ENCODE measurements at places on chromosomes 2 and 18.

DNA sequence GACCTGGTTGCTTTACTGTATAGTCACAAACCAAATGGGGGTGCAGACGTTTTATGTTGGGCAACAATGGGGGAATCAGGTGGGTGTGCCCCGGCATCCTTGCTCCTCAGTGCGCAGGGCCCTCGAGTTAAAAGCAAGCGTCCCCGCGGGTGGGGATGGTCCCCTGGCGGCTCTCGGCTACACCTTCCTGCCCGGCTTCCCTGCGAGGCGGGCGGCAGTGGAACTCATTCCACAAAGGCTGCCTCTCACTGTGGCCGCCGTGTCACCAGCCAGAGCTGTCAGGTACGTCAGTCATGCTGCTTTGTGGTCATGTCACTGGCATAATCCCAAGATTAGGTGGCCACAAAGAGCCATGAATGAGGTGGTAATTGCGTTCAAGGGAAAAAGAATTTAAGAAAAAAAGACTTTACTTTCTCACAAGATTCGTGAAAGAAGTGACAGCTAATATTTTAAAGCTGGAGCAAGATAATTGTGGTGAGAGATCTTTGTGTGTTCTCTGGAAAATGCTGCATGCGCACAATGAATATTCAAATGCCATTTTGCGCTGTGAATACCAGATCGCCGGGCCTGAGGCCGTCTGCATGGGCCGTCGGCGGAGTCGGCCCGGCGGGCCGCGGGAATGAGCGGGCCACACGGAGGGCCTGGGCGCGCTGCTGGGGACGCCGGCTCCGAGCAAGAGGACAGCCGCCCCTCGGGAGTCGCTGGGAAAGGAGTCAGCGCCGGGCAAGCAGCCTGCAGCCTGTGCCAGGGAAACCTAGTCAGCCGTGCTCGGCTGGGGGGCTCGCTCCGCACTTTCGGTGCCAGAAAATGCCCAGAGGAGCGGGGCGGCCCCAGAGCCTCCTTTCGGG is 82.3 kb upstream of the LDLRAD4 start:
- no peak for DNase-seq

GRCh38 chr2:8170552-8171327 is 511.1 kb upstream of the ID2 start:
- no peak for DNase-seq

DNA sequence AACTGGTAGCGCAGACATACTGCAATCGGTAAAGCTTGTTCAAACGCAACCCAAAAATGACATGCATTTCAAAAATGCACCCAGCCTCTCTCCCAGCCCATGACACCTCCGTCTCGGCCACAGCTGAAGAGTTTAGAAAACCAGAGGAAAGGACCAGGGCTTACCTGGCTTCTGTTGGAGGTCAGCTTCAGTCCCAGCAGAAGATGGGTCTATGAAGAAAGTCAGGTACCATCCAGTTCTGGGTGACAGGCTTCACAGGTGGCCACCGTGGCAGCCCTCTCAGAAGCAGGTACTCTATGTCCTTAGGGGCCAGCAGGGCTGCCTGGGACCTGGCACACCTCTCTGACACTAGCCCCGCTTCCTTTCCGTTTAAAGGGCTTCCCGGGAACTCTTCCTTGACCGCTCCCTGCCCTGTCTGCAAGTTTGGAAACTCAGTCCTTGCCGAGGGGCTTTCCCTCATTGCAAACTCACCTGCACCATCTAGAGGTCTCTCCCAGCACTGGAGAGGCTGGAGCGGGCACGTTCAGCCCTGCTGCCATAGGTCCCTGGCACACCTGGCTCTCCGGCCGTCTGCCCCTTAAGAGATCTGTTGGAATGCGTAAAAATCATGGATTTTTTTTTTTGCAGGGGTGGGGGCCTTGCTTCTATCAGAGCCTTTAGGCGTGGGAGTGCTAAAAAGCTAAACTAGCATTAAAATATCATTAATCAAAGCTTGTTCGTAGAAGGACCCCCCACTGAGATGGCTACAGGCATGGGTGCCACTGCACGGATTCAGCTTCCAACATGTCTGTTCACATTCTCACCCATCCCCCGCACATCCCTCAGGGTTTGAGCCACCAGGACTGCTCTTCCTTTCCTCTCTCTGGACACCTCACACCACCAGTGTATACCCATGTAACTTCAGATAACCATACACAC is at the start of gene EDAR:
TSS of gene EDAR (minus strand) at position 425 of the 918 bp plus-strand sequence. CDS start 58,206 bp downstream, outside the sequence.
- no peak for DNase-seq

DNA sequence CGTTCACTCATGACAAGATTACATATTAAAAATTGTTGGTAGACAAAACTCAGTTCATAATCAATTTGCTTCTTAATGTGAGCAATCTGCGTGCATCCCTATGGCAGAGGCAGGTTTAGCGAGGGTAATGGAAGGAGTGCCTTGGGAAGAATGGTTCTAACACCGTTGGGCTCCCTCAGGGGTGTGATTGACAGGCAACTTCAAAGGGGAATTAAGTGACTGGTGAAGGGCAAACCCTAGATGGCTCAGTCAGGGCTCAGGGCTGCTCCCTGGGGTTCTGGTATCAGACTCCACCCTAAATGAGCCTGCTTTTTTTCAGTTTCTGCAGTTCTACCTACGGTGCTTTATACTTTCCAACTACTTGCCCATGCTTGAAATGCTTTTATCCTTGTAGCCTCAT is 419.5 kb upstream of the CELF4 start:
- no peak for DNase-seq

DNA sequence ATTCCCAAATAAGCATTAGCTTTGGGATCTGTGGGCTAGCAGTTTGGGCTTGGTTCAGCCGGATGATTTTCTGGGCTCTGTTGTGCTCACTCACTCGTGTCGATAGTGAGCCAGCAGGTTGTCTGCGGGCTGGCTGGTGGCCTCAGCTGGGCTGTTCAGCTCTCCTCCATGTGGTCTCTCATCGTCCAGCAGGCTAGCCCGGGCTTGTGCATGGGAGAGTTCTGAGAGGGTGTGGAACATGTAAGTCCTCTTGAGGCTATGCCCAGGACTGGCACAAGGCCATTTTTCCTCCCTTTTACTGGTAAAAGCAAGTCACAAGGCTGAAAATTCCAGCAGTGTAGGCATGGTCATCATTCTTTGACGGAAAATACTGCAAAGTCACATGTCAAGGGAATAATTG is 38.5 kb downstream of the NTSR2 start:
- DNase-seq: no peak

DNA sequence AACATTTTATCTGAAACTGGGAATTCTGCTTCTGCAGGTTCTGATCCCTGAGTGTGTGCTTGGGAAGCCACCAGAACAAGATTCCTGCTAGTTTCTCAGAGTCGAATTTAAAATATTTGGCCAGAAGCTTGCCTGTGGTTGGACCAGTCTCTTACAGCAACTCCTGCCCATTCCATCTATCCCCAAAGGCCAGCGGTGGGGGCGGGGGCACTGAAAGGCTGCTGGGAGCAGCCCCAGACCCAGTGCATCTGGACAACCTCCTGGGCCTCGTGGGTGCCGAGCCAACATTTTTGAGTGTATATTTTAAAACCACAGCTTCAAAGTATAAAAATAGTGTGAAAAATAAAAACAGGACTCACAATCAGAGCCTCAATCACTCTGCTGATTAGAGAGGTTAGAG is 38.6 kb upstream of the ZFP36L2 start:
- DNase-seq: no peak

- DNase-seq: no peak
Measured at GRCh38 chr2:157743051-157743450, 114.4 kb upstream of the ACVR1C start.

GRCh38 chr2:72544554-72544953 is 281.3 kb downstream of the EXOC6B start:
- no peak for DNase-seq

GRCh38 chr2:69149631-69150215 is 136.7 kb downstream of the ANTXR1 start:
- no peak for DNase-seq

DNA sequence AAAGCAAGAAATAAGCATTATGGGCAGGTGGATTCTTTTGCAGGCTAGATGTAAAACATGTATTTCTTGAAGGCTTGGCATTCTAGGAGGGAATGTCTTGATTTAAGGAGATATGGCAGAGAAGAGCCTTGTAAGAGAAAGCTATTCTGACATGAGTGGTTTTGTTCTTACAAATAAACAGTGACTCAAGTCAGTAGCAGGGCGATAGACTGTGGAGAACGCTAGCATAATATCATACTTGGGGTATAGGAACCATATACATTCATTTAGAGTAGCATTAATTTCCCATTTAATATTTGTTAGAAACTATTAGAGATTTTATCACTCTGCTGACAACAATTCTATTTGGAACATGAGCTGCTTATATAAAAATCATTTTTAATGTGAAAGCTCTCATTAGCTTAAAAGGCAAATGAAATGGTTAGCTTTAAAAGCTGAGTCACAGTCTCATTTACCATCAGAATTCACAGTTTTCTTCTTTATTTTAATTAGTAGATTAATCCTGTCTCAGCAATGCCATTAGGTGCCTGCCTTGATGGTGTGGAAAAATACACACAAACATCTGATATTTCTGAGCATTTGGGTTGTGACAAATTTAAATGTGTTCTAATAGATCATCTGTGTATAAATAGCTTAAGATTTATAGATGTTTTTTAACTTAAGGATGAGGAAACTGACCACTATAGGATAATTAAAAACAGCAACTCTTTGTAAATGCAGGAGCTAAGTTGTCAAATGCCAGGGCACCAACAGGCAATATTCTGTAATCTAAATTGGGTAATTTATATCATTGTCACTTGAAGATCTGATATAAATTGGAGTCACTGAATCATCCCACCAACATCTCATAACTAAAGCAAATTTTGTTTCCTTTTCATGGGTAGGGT is 276.7 kb downstream of the PLCL1 start:
- DNase-seq: no peak

- DNase-seq: no peak
Measured at GRCh38 chr2:128413718-128414341, 95.2 kb upstream of the HS6ST1 start.

DNA sequence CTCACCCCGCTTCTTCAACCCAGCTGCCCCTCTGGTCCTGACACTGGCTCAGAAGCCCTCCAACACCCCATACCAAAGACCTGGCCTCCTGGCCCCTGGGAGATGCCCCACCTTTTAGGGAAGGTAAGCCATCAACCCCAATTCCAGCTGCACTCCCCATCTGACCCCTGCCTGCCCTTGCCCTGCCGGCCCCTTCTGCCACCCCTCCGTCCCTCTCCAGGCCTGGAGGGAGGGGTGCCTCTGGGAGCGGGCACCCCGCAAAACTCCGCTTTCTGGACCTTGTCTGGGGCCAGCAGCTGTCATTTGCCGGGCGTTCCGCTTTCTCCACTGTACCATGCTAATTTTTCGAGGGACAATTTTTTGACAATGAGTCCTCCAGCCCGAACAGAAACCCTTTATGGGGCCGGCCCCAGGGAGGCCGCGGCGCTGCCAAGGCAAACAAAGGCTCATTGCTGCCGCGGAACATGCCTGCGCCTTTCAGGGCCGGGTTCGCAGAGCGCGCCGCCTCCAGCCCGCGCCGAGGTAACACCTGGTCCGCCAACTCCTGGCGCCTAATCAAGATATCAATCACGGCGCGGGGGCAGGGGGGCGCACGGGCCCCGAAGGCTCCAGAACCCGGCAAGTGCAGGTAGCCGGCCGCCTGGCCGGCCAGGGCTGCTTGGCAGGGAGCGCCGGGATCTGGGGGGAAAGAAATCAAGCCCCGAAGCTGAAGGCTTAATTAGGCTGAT is 96.0 kb downstream of the INHBB start:
- no peak for DNase-seq

DNA sequence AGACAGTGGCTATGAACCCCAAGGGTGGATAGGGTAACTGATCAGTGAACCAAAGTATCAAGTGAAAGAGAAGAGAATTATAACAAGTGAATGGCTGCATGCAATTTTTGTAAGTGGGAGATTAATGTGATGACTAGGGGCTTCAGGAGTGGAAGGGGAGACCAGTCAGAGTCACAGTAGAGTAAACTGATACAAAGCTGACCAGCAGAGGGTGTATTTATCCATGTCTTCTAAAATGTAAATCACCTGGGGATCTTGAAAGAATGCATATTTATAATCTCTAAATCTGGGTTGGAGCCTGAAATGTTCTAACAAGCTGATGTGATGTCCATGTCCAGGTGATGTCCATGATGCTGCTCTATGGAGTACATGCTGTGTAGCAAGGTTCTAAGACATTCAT is 1351.3 kb upstream of the CHAC2 start:
- DNase-seq: no peak

DNA sequence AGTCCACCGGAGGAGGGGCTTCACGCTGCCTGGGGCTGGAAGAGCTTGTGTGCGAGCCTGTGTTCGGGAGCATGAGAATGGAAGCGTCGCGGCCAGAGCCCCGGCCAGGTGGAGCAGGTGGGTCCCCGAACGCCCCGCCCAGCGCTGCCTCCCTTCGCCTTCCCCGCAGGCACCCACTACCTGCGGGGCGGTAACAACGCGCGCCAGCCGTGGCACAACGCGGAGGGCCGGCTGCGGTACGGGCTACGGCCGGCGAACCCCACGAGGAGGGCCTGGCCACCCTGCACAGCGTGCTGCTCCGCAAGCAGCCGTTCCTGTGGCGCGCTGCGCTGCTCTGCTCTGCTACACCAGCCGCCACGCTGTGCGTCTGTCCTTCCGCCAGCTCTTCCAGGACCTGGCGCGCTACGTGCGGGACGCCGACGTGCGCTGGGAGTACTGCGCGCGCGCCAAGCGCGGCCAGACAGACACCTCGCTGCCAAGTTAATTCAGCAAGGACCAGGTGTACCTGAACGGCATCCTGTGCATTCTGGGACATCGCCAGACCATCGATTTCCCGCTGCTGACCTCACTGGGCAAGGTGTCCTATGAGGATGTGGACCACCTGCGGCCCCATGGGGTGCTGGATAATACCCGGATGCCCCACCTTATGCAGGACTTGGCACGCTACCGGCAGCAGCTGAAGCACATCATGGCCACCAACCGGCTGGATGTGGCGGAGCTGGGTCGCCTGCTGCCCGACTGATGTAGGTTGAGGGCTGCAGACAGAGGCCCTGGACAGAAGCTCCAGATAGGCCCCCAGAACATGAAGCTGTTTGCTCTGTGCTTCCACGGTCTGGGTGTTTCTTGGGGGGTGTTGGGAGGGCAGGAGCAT is 200.6 kb downstream of the NAPG start:
- DNase-seq: no peak

- DNase-seq: no peak
Measured at GRCh38 chr2:106566050-106566449, 78.9 kb downstream of the CD8B2 start.

DNA sequence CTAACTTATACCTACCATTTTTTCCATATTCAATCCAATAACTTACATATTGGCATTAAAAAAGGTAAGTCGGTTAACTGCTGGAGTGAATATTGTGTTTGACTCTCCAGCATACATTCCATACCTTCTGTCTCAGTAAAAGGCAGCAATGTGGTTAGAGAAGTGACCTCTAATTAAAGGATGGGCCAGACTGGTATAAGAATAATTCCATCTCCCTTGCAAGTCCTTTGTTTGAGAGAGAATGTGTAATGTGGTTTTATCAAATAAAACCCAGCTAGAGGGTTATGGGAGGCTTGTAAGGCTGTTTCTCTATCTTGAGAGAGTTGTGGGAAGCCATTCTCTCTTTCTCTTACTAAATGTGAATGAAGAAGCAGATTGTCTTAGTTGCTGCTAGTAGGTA is 289.3 kb upstream of the TCF4 start:
- DNase-seq: no peak

- DNase-seq: no peak
Measured at GRCh38 chr2:85953476-85953875, 64.7 kb upstream of the ST3GAL5 start.

Data from non-pigmented ciliary epithelial cell (primary cell).